Amniotic epithelial cell (primary cell): ENCODE measurements at places on chromosomes 12 and 14.

DNA sequence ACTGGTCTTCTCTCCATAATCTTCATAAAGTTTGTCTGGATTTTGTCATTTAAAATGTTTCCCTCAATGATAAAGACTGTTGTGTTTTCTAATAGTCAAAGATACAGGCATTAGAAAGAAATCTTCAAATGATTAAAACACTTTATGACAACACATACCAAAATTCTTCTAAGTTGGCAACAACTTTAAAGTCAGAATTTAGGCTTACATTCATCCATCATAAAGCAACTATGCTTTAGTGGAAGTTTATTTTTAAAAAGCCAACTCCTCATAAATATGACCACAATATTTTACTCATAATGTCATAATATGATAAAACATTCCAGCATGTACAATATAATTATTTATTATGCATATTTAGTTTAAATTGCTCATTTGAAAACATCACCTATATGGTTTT, 17.2 kb upstream of the CCER1 start:
- DNase-seq, result no peak

- no peak for DNase-seq
These were observed 32.1 kb downstream of the SNRNP35 start for GRCh38 chr12:123490089-123490488.

GRCh38 chr12:59087077-59087673, 166.9 kb upstream of the LRIG3 start:
- no peak for DNase-seq

GRCh38 chr12:80374615-80375014, 69.4 kb upstream of the PTPRQ start:
- no peak for DNase-seq

DNA sequence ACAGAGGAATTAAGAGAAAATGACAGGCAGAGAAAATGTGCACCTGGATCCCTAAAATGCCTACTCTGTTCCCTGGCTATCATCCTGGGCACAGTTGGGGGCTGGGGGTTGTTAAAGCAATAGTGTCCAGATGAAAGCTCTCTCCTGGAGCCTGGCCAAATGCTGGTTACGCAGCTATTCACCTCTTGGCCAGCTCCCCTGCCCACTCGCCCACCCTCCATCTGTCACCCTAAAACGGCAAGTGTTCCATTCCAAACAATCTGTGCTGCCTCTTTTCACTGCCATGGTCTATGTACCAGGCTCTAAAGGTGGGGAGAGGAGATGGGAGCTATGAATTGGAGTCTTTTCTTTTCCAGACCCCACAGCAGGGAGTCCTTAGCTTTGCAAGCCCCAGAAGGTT, 24.7 kb upstream of the NPFF start:
- DNase-seq, result no peak

DNA sequence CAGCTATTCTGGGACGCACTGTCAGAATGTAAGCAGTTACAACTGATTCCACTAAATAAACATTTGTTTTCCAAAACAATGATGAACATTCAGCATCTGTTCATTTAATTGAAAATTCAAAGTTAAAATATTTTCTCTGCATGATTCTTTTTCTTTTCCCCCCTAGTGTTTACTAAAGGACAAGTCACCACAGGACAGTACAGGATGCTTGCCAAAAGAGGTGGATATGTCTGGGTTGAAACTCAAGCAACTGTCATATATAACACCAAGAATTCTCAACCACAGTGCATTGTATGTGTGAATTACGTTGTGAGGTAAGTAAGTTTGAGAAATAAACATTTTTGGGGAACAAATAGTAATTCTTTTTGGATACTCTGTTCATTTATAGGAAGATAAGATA, 28.2 kb upstream of the SNAPC1 start:
- DNase-seq, result no peak

DNA sequence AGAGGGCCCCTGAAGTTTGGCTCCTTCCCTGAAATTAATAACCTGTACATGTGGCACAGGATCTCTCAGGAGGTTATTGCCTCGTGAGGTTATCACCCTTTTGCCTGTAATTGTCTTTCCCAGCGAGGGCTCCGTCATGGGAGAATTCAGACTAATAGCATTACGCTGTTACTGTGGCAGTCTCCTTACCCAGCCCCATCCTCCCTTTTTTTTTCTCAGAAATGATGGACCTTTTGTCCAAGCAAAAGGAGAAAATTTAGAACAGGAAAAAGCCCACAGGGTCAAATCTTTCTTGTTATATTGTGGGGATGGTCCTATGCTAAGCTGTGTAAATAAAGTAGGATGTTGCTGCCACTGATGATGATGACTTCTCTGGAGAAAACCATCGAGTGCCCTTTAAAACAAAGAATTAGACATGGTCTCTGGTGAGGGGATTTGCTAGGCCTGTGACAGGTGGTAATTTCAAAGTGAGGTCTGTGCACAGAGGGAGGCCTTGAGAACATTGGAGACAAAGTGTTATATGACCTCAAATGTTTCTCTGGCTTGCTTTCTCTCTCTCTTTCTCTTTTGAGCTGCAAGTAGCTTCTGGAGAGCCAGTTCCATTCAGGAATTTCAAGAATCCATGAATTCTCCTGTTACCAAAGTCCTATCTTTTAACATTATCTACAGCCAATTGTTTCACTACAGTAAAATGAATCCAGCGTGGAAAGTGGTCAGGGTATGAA, 357.2 kb downstream of the BMP4 start:
- no peak for DNase-seq

GRCh38 chr12:107759410-107759809, 1.5 kb downstream of the PRDM4 start:
- DNase-seq, result peak; percentile 92

GRCh38 chr14:67541448-67542387, 8.6 kb downstream of the PLEKHH1 start:
- no peak for DNase-seq

DNA sequence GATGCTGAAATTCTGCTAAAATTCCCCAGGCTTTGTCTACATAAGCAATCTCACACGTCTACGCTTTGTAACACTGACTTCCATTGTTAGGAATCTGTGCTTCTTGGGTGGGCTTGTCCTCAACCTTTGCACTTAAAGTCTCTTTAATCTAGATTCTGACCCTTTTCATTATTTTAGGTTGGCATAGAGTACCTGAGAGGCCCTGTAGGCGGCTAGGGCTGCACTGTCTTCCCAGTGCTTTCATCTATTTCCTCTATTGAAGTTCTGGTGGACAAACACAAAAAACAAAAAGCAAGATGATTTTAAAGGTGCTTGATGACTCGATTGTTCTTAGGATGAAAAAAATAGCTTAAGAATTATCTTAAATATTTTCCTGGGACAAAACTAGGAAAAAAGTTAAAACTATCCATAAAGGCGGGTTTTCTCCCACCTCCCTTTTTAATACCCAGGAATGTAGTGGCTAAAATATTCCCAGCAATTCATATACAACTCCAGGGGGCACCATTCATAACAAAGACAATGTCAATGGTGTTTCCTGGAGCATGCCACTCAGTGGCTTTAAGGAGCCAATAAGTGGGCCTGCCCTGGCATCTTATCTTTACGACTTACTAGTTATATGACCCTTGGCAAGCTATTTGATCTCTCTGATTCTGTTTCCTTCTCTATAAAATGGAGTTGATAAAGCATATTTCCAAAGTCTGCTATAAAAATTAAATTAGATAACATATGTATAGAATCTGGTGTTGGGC, 197.5 kb downstream of the STXBP6 start:
- no peak for DNase-seq

DNA sequence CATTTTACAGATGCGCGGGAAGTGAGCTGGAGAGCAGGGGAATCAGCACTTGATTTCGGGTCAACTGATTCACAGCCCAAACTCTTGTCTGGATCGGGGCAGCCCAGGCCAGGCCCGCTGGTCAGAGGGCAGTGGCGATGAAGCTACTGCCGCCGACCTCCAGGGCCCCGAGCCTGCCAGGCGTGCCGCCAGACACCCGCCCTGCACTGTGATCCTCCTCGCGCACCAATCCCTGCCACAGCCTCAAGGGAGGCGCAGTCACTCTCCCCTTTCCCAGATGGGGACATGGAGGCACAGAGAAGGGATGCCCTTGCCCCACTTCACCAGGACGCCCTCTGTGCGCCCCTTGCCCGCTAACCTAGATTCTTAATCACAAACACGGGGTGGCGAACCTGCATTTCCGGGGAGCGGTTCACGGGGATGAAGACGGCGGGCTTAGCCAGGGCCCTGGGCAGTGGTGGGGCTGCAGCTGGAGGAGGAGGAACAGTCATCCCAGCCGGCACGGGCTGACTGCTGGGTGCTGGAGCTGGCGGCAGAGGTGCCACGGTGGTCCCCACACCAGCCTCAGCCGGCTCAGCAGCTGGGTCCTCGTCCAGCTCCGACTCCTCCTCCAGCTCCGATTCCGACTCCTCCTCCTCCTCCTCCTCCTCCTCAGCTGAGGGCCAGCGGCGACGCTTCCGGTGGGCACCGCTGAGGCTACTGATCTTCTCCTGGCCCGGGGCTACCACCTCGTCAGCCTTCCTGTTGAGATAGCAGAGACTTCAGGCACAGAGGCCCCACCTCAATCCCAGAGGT, 8.6 kb downstream of the DHX37 start:
- DNase-seq, result no peak

DNA sequence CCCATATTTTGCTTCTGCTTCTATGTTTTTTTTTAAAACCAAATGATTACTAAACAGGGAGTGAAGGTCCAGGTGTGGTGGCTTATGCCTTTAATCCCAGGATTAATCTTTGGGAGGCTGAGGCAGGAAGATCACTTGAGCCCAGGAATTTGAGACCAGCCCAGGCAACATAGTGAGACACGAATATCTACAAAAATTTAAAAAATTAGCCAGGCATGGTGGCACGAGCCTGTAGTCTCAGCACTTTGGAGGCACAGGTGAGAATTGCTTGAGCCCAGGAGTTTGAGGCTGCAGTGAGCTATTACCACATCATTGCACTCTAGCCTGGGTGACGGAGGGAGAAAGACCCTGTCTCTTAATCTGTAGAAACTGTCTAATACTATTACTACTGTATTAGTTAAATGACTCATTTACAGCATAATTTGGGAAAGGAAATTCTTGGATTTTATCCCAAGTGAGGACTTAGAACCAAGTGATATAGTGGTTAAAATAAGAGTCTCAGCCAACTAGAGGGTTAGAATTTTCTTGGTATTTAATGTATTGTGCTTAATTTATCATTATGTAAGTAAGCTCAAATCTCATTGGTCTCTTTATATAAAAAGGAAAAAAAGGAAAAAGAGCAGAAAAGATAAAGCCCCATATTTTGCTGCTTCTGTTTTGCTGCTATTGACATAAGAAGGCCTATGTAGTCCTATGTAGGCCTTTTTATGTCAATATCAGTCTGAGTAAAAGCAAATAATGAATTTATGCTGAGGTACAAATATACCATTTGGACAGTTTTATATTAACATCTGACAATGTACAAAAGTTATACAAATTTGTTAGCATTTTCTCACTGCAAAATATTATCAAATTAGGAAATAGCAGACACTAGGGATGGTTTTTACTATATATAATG, 163.4 kb downstream of the RAD51B start:
- no peak for DNase-seq

- no peak for DNase-seq
These were observed 371.1 kb downstream of the FSCB start for GRCh38 chr14:44135972-44136371.

DNA sequence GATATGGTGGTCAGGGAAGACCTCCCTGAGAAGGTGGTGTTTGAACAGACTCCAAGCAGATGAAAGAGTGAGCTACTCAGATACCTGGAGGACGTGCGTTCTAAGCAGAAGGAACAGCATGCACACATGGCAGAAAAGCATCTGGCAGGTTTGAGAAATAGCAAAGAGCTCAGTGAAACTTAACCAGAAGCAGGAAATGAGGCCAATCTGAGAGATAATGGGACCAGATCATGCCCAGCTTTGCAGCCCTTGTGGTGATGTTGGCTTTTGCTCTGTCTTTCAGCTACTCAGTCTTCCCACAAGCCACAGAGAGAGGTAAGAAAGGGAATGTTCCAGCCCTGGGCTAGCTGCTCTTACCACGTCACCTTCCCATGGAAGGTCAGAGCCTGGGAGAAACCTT, 176.3 kb upstream of the GSC start:
- DNase-seq, result no peak

GRCh38 chr12:89962648-89963047, 254.0 kb upstream of the ATP2B1 start:
- DNase-seq, result no peak

DNA sequence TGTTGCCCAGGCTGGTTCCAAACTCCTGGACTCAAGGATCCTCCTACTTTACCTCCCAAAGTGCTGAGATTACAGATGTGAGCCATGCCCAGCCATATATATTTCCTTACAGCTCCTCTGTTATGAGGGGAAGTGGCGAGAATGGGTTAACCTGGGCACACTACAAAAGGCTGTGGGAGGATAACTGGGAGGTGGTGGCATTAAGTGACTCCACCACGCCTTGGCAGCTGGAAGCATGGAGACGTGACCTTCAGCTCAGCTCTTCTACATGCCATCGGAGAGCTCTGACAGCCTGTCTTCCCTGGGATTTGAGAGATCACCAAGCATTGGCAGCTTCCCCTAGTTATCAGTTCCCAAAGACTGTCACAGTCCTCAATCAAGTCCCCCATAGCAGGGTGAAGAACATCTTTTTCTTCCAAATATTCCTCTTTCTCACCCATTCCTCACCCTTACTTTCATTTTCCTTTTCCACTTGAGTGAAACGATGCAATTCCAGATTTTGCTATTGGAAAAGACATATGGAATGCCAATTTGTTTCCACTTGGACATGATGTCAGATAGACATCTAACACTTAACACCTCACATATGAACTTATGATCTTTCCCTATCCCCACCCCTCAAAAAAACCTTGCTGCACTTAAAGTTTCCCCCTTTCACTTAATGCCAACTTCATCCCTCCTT, 48.5 kb downstream of the PHLDA1 start:
- DNase-seq, result no peak

DNA sequence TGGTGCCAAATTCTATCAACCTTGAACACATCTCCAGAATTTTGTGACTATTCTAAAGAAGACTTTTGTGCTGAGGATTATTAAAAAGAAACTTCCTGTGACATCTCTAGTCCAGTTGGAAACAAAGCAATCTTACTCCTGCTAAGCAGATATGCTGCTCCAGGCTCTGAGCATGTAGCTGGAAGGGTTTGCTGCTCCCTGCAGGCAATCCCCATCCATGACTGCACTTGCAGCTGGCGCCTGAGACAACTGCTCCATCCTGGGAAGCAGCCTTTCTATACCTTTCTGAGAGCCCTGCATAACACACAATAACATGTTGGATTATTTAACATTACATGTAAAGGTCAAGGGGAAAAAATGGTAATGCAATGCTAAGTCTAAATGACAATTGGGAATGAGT, 105.1 kb downstream of the NDUFA12 start:
- DNase-seq, result peak; percentile 43
